ENCODE measurements at places on chromosomes 2 and 18.
A peak's percentile ranks its signal among the peaks of the same experiment; 100 is the strongest.

- no peak for DNase-seq
Measured at GRCh38 chr2:6423944-6424343, 441.8 kb downstream of the CMPK2 start.

- DNase-seq = no peak
Measured at GRCh38 chr2:171793691-171794678, 100.1 kb downstream of the SLC25A12 start.

DNA sequence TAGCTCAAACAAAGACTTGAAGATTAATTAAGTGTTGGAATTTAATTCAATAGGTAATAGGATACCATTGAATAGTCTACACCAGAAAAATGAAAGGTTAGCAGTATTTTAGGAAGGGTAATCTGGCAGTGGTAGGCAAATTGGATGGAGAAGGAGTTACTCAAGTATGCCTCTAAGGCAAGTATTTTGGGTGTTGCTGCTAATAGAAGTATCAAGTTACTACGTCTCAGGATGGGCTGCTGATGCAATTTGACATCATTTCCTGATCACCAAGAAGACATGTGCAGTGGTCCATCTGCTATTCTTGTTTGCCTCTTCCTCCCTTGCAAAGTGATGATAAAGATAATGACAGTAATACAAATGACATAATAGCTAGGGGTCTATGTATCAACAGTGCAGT, 485.3 kb downstream of the TGIF1 start:
- DNase-seq = no peak

DNA sequence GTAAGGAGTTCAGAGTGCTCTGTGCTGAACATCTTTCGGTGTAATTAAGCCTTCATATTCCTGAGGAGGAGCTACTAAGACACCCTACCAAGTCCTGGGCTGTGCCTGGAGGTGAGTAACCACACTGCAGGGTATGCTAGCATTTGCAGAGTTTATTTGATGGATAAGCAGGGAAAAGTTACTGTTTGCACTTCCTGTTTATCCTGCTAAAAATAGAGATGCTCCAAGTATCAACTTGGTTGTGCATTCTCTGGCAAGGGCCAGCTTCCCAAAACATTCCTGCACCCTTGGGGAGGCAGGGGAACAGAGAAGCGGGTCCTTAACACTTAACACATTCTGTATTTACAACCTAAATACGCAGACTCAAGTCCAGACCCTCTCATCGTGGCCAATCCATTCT, 49.8 kb downstream of the PARD6G start:
- DNase-seq = no peak

- DNase-seq = no peak
Measured at GRCh38 chr2:106581328-106581727, 94.2 kb downstream of the CD8B2 start.

DNA sequence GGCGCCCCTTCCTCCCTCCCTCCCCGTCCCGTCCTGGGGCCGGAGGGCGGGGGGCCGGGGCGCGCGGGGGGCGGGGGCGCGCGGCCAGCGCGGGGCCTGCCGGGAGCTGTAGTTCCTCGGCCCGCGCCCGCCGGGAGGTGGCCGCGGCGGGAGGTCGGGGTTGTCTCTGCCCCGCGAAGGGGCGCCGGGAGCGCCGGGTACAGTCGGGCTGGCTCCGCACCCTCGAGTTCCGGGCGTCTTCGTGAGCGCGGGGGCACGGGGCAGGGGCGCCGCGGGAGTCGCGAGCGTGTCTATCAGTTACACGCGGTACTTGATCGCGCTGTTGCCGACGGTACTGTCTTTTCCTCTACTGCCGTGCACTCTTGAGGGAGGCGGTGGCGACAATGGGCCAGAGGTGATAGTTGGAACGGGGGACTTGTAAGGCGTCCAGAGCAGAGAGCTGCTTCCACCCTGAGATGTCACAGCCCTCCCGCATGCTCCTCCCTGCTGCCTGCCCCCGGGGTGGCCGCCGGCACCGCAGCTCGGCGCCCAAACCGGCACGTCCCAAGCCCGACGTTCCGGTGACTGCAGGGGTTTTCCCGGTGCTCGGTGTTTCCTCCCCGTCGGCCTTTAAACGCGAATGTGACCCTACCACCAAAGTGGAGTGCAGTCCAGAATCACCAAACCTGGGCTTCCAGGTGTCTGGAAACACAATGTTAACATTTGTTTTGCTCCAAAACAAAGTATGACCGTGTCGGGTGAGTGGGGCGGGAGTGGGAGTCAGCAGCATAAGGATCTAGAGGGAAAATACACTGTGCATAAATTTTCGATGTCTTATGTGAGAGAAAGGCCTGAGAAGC, at the start of gene PRKD3:
PRKD3 (minus strand) TSS at position 48 of the 839 bp plus-strand sequence. CDS start 8,309 bp downstream, outside the sequence.
- DNase-seq = peak; percentile 40

DNA sequence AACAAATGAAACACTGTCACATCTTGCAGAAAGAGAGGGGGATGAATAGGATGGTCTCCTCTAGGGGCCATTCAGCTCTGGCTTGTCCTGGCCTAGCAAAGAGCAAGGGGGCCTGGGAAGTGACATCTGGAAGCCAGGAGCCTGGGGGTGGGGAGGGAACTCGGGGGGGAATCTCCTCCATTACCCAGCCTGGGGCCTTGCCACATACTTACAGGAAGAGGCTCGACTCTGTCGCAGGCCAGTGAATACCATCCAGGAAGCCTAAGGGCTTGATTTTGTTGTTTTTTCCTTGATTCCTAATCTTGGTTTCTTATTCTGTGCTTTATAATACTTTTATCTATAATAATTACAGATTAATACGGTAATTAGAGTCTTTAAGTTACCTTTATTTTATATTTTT, 797.5 kb upstream of the ID2 start:
- no peak for DNase-seq

- no peak for DNase-seq
Measured at GRCh38 chr2:236627193-236627592, 57.6 kb downstream of the ACKR3 start.

GRCh38 chr2:192275632-192276031, 80.9 kb upstream of the TMEFF2 start:
- DNase-seq = no peak

DNA sequence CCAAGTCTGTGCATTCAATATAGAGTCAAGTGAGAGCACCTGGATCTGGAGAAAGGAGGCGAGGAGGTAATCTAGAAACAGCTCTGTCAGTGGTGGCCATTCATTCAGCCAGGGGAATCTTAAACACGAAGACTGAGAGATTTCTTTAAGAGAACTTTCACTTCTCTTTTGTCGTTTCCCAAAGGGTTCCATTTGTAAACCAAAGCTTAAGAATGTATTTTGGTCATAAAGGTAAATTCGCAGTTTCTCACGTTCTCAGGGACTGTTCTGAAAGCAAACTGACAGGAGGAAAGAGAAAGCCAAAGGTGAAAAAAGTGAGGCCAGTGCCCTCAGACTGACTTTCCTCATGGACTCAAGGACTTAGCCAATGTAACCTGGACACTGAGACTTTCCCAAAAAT, 513.5 kb downstream of the CMPK2 start:
- no peak for DNase-seq

- no peak for DNase-seq
Measured at GRCh38 chr2:188845692-188846091, 128.5 kb upstream of the COL3A1 start.

DNA sequence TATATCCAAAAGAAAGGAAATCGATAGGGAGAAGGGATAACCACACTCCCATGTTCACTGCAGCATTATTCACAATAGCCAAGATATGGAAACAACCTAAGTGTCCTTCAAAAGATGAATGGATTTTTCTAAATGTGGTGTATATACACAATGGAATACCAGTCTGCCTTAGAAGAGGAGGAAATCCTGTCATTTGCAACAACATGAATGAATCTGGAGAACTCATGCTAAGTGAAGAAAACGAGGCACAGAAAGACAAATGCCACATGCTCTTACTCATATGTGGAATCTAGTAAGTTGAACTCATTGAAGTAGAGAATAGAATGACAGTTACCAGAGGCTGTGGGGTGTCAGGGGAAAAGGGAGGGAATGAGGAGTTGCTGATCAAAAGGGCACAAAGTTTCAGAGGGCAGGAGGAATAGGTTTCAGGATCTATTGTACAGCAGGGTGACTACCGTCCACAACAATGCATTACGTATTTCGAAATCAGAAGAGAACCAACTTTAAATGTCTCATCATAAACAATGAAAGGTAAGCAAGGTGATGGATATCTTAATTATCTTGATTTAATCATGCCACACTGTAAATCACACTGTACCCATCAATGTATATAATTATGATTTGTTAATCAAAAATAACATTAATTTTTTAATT, 46.1 kb downstream of the SIGLEC15 start:
- no peak for DNase-seq

- no peak for DNase-seq
Measured at GRCh38 chr2:108477099-108477498, 28.1 kb downstream of the GCC2 start.

Data from T-helper 1 cell (primary cell).